ENCODE measurements at places on chromosomes 13 and 19.

GRCh38 chr13:105282406-105283285 lies 1252.8 kb downstream of the EFNB2 start:
- no peak for DNase-seq

GRCh38 chr13:64718116-64718515 lies 2512.0 kb downstream of the PCDH9 start:
- DNase-seq, result no peak

- DNase-seq, result no peak
Measured at GRCh38 chr19:15287496-15287895, 44.8 kb downstream of the BRD4 start.

- DNase-seq, result no peak
Measured at GRCh38 chr13:95579303-95579702, 26.8 kb downstream of the CLDN10 start.

GRCh38 chr13:21436582-21436981 lies 22.5 kb downstream of the ZDHHC20 start:
- DNase-seq, result no peak

DNA sequence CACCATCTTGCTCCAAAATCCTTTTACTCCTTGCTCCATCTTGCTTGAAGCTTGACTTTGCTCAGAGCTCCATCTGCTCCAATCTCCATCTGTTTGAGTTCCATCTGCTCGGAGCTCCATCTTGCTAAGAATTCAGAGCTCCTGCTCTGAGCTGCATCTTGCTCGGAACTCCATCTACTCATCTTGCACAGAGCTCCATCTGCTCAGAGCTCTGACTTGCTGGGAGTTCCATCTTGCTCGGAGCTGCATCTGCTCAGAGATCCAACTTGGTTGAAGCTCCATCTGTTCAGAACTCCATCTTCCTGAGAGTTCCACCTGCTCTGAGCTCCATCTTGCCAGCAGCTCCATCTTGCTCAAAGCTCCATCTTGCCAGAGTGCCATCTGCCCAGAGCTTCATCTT lies 80.6 kb upstream of the ZNF98 start:
- no peak for DNase-seq

Data from CMK (cell line).